ENCODE measurements at places on chromosomes 1 and 21.
A peak's percentile ranks its signal among the peaks of the same experiment; 100 is the strongest.

- no peak for DNase-seq
Observed at GRCh38 chr1:207221934-207222351, 99.5 kb upstream of the CD55 start.

- DNase-seq: no peak
Observed at GRCh38 chr1:115596080-115596780, 45.5 kb upstream of the VANGL1 start.

DNA sequence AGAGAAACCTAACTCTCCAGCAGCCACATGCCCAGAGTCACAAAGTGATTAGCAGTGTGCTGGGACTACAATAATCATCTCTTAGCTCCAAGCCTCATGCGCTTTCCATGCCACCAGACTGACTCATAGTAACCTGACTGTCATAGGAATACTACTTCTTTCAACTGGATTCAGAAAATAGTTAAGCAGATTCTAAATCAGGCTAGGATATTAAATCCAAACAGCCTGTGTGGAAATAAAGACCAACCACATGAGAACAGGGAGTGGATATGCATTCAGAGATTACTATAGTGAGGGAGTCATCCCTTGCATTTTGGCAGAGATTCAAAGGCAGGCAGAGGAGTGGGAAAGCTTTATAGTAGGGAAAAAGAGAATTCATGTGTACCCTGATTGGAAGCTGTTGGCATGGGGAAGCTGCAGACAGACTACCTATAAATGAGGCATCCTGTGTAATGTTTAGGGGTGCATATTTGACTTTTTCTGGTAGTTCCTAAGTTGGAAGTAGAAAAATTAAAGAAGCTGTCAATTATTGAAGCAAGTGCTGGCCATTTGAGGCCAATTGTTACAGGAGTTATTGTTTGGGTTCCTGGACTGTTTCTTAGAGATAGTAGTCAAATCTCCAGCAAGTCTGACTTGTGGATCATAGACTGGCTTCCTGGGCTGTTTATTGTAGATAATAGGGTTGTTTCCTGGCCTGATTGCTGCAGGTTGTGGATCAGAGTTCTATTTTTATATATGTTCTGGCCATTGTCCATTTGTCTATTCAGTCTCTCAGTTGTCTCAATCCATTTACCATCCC lies 31.7 kb upstream of the DNAH14 start:
- no peak for DNase-seq

- no peak for DNase-seq
Observed at GRCh38 chr1:78601068-78601467, 19.2 kb upstream of the IFI44L start.

- no peak for DNase-seq
Observed at GRCh38 chr1:28159680-28160079, 16.8 kb downstream of the PTAFR start.

GRCh38 chr1:42013881-42014470 lies 95.3 kb upstream of the HIVEP3 start:
- no peak for DNase-seq

- DNase-seq: no peak
Observed at GRCh38 chr1:42904434-42904833, 54.2 kb downstream of the SLC2A1 start.

DNA sequence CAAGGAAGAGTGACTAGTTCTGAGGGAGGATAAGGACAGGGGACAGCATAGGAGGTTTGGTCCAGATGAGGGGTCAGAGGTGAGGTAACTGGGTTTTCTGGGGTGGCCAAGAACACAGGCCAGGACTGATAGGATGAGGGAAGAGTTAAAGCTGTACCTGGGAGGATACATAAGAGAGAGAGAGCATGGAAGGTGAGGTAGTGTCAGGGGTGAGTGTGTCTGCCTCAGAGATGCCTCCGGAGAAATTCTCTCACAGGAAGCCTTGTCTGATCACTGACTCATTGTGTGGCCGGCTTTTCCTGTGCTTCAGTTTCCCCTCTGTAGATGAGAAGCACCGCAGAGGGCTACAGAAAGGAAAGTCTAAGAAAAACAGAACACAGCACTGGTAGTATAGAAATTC lies 40.2 kb downstream of the FASLG start:
- DNase-seq: peak; percentile 46

GRCh38 chr1:53066488-53066887 lies 4.5 kb downstream of the PODN start:
- no peak for DNase-seq

GRCh38 chr1:67577646-67578045 lies 107.4 kb upstream of the GADD45A start:
- no peak for DNase-seq

GRCh38 chr1:154747740-154748404 lies 122.2 kb downstream of the KCNN3 start:
- DNase-seq: peak; percentile 45

GRCh38 chr1:226887006-226887405 lies 16.6 kb downstream of the PSEN2 start:
- no peak for DNase-seq

GRCh38 chr1:30668024-30668423 lies 55.4 kb downstream of the MATN1 start:
- no peak for DNase-seq

DNA sequence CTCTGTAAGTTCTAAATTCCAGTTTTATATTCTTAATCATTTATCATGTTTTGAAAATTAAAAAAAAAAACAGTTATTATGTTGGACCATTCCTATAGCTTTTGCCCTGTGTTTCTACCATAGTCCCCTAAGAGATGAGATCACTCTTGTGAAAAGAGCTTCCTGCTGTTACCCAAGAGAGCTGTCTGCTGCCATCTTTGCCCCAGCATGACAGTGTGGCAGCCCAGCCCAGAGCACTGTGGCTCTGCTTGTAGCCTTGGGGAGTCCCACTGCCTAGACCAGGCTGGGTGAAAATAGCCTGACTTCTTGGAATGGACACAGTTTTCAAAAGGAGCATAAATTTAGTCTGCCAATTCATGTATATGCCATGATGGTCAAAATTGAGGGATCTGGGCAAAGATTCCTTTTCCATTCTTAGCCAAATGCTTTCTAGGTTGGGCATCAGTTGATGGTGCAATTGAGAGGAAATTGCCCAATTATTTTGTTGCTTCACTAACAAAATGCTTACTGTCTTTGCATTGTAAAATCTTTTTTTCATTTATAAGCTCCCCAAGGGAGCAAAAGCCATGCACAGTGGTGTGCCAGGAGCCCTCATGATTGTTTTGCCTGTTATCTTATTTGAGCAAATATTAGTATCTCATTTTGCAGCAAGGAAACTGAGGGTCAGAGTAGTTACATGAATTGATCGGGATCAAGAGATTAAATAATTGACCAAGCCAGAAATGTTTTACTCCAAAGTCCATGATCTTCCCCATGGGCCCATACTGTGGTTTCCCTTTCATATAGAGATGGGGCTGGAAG lies 72.8 kb downstream of the ETS2 start:
- no peak for DNase-seq

- DNase-seq: no peak
Observed at GRCh38 chr1:63710761-63711380, 62.9 kb upstream of the ROR1 start.

GRCh38 chr1:100875228-100875627 lies 19.4 kb downstream of the EXTL2 start:
- no peak for DNase-seq
